ENCODE measurements at places on chromosomes 6 and 20.
A peak's percentile ranks its signal among the peaks of the same experiment; 100 is the strongest.

DNA sequence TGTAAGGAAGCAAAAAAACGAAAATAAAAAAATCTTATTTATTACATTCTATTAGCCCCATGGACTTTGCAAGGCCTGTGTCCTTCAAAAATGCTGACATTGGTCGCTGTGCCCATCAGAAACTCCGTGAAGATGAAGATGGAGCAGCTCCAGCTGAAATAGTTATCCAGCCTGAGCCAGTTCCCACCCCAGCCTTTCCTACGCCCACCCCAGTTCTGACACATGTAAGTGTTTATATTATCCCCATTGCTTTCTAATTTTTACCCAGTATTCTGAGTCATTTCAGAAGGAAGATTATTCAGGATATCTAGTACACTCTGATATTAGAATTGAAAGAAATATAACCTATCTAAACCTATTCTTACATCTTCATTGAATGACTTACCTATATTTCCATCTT lies 217.7 kb downstream of the ARHGAP18 start:
- no peak for DNase-seq

GRCh38 chr6:68760941-68761676 lies 126.0 kb downstream of the ADGRB3 start:
- DNase-seq: no peak

DNA sequence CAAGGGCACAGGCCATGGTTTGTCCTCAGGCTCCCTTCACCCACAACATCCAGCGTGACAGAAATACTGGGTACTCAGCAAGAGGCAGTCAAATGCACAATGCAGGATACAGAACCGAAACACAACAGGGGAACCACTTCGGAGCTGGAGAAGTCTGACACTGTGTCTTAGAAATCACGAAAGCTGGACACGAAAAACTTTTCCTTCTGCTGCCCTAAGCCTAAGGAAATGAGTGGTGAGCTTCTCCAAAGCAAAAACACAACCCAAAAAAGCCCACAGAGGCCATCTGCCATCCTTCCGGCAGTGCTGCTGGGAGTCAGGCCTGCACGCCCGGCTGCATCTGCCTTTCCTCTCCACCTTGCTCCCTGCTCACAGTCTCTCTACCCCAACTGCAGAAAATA lies 106.3 kb downstream of the SLC23A2 start:
- no peak for DNase-seq

DNA sequence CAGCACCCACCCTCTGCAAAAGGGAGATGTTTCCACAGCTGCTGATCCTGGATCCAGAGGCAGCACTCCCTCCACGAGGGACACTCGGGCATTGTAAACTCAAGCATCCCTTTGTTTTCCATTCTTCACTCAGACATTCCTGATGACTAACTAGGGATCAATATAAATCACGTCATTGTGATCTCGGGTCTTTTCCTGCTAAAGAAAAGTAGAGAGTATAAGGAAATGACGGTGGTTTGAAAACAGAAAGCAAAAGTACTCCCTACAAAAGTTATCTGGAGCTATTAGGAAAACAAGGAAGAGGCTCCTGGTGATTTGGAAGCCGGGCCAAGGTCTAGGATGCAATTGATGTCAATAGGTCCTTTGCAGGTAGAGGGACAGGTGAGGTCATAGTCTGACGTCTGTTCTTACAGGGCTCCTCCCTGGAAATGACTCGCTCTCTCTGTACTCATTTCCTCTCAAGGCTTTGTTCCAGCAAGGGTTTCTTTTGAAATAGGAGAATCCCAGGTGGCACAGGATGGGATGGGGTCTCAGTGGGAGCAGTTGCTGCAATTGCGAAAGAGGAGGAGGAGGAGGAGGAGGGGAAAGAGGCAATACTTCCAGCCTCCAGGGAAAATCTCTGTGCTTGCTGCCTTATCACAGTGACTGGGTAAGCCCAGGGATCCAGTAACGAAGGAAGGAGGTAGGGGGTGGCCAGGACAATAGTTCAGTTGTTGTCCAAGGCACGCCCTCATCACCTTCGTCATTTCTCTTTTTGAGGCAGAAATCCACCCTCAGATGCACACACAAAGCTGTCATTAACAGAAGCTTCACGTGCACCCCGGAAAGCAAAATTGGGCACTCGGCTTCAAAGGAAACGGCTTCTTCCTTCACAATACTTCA lies 222.8 kb downstream of the LY86 start:
- no peak for DNase-seq

DNA sequence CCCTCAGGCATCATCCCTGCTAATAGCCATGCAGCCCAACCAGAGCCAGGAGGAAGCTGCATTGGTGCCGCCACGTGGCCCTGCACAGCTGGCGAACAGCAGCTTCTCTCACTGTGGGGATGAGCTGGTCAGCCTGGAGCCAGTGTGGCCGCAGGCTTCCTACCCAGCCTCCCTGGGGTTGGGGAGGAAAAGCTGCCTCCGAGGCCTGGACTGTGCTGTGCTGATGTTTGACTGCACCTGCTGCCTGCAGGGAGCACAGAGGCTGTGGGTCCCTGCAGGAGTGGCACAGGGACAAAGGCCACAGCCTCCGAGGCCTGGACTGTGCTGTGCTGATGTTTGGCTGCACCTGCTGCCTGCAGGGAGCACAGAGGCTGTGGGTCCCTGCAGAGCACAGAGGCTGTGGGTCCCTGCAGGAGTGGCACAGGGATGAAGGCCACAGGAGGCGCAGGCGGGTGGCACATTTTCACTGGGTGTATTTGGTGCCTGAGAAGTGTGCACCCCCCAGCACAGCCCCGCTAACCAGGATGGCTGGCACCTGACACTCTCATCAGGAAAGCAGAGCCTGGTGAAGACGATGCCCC lies 83.9 kb downstream of the DLL1 start:
- no peak for DNase-seq

DNA sequence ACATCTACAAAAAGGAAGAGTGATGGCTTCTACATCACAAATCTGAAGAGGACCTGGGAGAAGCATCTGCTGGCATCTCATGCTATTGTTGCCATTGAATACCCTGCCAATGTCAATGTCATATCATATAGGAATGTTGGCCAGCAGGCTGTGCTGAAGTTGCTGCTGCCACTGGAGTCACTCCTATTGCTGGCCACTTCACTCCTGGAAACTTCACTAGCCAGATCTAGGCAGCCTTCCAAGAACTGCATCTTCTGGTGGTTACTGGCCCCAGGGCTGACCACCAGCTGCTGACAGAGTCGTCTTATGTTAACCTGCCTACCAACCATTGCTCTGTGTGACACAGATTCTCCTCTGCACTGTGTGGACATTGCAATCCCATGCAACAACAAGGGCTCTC lies 111.8 kb downstream of the PERP start:
- no peak for DNase-seq

DNA sequence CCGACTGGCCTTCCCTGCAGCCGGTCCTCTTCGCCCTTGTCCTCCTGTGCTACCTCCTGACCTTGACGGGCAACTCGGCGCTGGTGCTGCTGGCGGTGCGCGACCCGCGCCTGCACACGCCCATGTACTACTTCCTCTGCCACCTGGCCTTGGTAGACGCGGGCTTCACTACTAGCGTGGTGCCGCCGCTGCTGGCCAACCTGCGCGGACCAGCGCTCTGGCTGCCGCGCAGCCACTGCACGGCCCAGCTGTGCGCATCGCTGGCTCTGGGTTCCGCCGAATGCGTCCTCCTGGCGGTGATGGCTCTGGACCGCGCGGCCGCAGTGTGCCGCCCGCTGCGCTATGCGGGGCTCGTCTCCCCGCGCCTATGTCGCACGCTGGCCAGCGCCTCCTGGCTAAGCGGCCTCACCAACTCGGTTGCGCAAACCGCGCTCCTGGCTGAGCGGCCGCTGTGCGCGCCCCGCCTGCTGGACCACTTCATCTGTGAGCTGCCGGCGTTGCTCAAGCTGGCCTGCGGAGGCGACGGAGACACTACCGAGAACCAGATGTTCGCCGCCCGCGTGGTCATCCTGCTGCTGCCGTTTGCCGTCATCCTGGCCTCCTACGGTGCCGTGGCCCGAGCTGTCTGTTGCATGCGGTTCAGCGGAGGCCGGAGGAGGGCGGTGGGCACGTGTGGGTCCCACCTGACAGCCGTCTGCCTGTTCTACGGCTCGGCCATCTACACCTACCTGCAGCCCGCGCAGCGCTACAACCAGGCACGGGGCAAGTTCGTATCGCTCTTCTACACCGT lies 6.1 kb downstream of the UBD start:
- DNase-seq: peak; percentile 80

- DNase-seq: no peak
These were observed 202.8 kb downstream of the BTBD9 start for GRCh38 chr6:38436726-38437465.

GRCh38 chr6:12974551-12974950 lies 258.0 kb downstream of the PHACTR1 start:
- DNase-seq: no peak

- no peak for DNase-seq
These were observed 171.6 kb downstream of the UBE3D start for GRCh38 chr6:82893889-82894652.

- no peak for DNase-seq
These were observed 10.7 kb downstream of the MACROD2 start for GRCh38 chr20:14005996-14006395.

GRCh38 chr6:10587656-10588406 lies 66.7 kb downstream of the GCNT2 start:
- DNase-seq: no peak

DNA sequence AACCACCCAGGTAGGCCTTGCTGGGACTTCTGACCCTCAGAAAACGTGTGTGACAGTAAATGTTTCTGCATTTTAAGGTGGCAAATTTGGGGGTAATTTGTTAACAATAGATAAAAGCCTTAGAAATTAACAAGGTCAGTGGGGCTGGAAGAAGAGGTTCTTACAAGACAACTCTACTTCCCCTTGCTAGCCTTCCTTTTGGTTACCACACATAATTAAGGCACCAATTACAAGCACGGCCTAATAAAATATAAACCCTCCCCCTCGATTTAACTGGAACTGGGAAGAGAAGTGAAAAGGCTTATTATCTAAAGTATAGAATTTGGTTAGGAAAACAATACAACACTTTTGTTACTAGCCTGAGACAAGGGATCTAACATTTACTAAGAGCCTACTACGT lies 38.8 kb downstream of the ELOVL5 start:
- DNase-seq: no peak

DNA sequence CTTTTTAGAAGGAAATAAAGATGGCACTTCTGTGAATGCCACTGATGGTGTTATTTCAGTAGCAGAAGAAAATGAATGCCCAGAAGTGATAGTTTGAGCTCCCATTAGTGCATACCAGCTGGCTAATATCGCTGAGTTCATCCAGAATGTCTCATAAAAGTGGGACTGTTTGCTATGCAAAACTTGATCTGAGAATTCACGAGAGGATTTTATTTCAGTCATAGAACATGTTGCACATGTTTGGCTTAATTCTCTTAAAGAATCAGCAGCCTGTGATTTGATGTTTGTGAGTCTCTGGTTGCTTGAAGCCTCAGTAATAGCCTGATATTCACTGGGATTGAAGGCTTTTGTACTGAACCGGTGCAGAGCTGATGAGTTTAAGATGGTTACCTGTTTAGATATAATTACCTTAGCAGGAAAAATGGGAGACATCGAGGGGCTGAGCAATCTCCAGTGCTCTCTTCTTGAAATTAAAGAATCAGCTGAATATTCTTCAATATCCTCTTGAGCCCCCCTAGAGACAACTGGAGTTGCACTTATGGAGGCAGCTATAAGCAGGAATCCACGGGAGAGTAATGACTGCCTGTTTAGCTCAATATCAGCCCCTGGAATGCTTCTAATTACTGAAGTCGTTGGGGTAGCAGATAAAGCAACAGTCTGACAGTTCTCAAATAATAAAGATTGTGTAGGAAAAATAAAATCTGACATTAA lies 955.5 kb downstream of the PHF3 start:
- DNase-seq: no peak

- DNase-seq: no peak
These were observed 49.7 kb downstream of the TNFRSF21 start for GRCh38 chr6:47260021-47260420.

- no peak for DNase-seq
These were observed 13.5 kb downstream of the STK35 start for GRCh38 chr20:2114990-2115681.

DNA sequence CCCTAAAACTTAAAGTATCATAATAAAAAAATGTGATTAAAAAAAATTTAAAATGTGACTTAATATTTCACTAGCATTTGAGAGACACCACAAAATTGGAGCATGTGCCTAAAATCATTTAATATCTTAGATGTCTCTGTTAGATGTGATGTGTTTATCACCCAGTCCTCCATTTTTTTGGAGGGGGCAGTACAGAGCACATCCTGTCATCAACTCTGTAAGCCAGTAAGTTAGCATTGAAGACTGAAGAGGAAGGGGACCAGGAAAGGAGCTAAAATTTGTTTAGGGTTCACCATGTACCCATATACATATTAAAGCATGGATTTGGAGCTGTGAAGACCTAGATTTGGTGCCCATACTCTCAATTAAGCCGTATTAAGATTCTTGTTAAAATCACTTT lies 30.7 kb upstream of the ADIG start:
- DNase-seq: no peak

GRCh38 chr6:137497721-137498463 lies 3.7 kb upstream of the OLIG3 start:
- DNase-seq: peak; percentile 61

DNA sequence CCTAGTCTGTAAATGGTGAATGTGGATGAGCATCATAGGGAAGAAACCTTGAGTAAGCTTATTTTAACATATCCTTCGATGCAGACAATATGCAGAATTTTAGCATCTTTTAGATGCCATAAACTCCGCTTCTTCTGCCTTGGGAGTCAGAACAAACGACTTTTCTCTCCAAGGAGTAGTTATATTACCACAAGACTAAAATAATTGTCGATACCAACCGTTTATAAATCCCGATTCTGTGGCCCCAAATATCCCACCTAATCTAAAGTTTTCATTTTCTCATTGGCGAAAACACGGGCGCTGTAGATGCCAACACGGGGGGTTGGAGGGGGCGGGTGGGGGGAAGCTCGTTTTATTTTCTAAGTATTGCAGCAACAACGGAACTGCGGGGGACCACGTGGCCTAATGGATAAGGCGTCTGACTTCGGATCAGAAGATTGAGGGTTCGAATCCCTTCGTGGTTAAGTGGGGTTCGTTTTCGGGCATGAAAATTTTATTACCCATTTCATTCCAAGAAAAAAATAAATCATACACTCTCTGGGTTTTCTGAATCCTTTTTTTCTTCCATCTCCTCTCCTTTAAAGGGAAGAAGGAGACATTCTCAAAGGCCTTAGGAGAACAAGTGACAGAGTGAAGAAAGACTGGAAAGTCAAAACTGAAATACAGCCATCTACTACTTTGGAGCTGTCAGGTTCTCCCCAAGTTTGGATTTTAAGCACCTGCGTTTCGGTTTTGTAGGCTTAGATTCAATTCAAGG lies 65.5 kb upstream of the BTN3A2 start:
- peak; percentile 41 for DNase-seq

- no peak for DNase-seq
These were observed 5.5 kb upstream of the AIG1 start for GRCh38 chr6:143055213-143055612.

- DNase-seq: no peak
These were observed 79.8 kb upstream of the EEF1E1 start for GRCh38 chr6:8181951-8182845.

DNA sequence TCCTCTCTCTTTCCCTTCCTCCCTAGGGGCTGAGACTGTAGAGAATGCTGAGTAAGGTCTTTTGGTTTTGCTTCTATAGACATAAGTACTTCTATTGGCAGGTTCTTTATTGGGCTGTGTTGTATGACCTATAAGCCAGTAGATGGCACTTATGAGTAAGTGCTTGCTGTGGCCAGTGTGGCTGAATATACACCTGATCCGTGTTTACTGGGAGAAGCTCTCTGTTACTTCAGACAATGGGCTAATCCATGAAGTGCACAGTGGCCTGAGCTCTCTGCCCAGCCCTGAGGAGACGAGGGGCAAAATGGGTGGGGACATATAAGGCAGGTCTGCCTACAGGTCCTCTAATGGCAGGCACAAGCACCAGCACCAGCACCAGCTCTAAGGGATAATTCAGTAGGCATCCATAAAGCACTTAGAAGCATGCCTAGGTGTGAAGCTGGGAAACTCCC lies 610.3 kb downstream of the RNF144B start:
- peak; percentile 5 for DNase-seq
